GM12892 (cell line): ENCODE measurements at places on chromosomes 6 and 20.
A peak's percentile ranks its signal among the peaks of the same experiment; 100 is the strongest.

DNA sequence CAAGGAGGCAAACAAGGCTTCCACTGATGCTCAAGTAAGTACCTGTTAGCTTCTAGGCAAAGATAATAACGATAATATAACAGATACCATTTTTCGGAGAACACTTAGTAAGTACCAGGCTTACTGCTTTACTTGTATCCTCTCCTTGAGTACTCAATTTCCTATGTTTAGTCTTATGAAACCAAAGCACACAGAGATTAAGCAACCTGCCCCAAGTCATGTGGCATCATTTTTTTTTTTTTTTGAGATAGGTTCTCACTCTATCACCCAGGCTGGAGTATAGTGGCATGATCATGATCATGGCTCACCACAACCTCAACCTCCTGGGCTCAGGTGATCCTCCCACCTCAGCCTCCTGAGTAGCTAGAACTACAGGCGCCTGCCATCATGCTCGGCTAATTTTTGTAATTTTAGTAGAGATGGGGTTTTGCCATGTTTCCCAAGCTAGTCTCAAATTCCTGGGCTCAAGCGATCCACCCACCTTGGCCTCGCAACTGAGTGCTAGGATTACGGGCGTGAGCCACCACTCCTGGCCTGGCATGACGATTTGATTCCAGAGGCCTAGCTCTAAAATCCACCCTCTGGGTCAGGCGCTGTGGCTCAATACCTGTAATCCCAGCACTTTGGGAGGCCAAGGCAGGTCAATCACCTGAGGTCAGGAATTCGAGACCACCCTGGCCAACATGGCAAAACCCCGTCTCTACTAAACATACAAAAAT, 14.0 kb downstream of the SPAG4 start:
- DNase-seq, result no peak

DNA sequence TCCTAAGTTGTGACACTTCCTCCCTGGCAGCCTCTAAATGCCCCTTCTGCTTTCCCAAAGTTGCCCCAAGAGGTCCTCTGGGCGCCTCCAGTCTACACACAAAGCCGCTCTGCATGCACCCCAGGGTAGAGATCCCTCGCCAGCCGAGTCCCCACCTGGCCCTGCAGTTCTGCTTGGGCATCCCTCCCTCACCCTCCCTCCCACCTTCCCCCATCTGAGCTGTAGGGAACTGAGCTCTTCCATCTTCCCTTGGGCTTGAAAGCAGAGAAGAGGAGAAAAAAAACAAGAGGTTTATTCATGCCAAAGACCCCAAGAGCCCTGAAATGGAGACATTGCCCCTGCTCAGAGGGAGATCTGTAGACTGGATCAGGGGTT, 5.7 kb upstream of the FGD2 start:
- no peak for DNase-seq

GRCh38 chr20:10710991-10711775, 37.4 kb upstream of the JAG1 start:
- DNase-seq, result no peak

- DNase-seq, result no peak
Observed at GRCh38 chr6:107244082-107244741, 128.9 kb upstream of the BEND3 start.

- no peak for DNase-seq
Observed at GRCh38 chr20:10619427-10619826, 54.4 kb downstream of the JAG1 start.

GRCh38 chr6:52598123-52598823, 21.4 kb upstream of the TRAM2 start:
- DNase-seq, result peak; percentile 20
